Heart right ventricle (tissue), 16 donors: ENCODE measurements at places on chromosomes 1 and 21.
A peak's percentile ranks its signal among the peaks of the same experiment; 100 is the strongest.

GRCh38 chr1:101241485-101242225, 4.8 kb downstream of the S1PR1 start:
- H3K36me3 ChIP-seq: peaks cover 47% of the 10 kb centered on the region
- H3K4me1 ChIP-seq: peaks cover 58% of the 10 kb centered on the region
- peak overlapping the region; percentile 96 for H3K27ac ChIP-seq

DNA sequence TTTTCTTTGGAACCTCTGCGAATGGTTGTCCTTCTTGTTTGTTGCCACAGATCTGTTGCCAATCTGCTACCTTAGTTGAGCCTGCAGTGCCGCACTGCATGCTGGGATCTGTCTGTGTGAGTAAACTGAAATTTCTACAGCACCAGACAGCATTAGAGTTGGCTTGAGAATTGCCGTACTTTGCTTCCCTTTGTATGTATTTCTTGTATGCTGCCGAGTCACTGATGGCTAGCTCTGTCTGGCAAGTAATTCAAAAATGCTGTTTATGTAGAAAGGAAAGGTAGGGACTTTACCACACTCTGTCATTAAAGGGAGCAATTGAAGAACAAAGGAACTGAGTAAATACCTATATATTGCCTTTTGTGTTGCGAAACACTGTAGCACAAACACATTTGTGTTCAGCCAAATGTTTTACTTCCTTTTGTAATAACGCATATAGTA, 857.4 kb downstream of the USP25 start:
- no peaks in the 10 kb centered on the region for H3K36me3 ChIP-seq
- peak overlapping the region; percentile 43 for H3K4me3 ChIP-seq
- H3K27ac ChIP-seq: peak overlapping the region; percentile 73
- DNase-seq: peak; percentile 50
- no peaks in the 10 kb centered on the region for H3K27me3 ChIP-seq
- peaks cover 18% of the 10 kb centered on the region for H3K4me1 ChIP-seq

DNA sequence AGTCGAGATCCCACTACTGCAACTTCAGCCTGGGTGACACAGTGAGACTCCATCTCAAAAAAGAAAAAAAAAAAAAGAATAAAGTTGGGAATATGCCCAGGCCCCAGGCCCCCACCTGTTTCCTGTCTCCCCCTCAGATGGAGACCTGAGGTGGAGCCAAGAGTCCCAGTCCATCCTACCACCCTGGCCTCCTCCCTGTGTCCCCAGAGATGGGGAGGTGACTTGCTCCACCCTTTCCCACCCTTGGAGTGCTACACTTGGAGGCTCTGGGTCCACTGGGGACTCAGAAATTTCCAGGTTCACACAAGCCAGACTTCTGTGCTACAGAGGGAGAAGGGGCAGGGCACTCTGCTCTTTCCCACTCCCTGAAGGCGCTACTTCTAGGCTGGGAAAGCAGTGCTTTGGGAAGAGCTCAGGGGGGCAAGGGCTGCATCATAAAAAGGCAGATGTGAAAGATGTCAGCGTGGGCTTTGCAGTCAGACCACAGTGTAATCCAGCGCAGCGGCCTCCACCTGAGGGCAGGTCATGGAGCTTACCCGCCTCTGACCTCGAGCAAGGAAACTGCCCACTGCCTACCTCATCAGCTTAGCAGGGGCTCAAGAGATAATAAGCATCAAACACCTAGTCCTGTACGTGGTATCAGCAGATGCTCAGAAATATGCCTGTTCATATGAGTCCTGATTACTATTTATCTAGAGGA, 13.4 kb downstream of the TMEM63A start:
- H3K4me3 ChIP-seq: no peak overlapping the region
- DNase-seq: no peak
- H3K36me3 ChIP-seq: peaks cover 3% of the 10 kb centered on the region
- H3K27me3 ChIP-seq: no peaks in the 10 kb centered on the region
- no peaks in the 10 kb centered on the region for H3K4me1 ChIP-seq

DNA sequence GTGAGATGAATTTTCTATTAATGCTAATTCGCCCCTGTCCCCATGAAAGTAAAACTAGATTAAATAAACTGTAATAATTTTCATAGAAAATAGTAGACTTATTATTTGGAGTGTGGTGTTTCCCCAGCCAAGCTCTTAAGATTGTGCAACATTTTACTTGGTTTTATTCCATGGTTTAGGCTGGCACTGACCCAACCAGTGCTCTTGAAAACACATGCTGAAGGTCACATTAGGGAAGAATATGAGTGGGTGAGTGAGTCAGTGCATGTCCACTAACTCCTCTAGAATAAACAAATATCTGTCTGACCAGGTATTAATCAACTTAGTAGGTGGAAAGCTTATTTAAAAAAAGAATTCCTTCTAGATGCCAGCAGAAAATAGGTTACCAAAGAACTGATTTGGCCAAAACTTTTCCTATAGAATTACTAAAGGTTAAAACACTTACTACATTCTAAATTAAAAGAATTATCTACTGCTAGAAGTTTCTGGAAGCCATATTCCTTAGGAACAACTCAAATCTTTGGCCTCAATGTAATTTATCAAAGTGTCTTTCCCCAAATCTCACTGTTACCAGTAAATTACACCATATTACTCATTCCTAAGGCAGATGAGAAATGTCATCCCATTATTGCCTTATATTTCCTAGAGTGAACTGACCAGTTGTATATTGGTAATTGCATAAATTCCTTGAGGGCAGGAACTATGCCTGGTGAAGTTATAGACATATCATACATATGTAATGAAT, 89.7 kb upstream of the RGS1 start:
- H3K4me1 ChIP-seq: no peaks in the 10 kb centered on the region
- H3K27me3 ChIP-seq: no peaks in the 10 kb centered on the region
- no peak overlapping the region for H3K4me3 ChIP-seq
- H3K36me3 ChIP-seq: no peaks in the 10 kb centered on the region
- peak overlapping the region; percentile 27 for H3K27ac ChIP-seq

- H3K27me3 ChIP-seq: no peaks in the 10 kb centered on the region
- no peak overlapping the region for H3K27ac ChIP-seq
- H3K4me3 ChIP-seq: no peak overlapping the region
- H3K36me3 ChIP-seq: no peaks in the 10 kb centered on the region
- no peak for DNase-seq
- H3K4me1 ChIP-seq: peaks cover 3% of the 10 kb centered on the region
These were observed 58.7 kb upstream of the WDR26 start for GRCh38 chr1:224493269-224493668.

DNA sequence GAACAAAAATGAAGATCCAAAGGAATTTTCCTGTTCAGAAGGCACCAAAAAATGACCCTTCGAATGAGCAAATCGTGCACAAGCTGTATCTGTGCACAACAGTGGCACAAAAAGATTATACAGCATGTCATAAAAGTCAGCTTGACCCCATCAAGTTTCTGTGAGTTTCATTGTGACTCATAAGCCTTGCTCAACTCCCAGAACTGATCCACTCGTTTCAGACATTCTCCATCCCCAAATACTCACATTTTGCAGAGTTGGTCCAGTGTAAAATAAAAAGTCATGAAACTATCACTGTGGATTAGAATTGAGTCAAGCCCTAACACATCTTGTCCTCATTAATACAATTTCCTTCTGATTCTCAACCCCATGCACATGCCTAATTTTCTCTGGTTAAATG, 174.7 kb upstream of the PKN2 start:
- DNase-seq: no peak
- no peaks in the 10 kb centered on the region for H3K36me3 ChIP-seq
- no peak overlapping the region for H3K27ac ChIP-seq
- H3K27me3 ChIP-seq: no peaks in the 10 kb centered on the region
- no peak overlapping the region for H3K4me3 ChIP-seq
- no peaks in the 10 kb centered on the region for H3K4me1 ChIP-seq

GRCh38 chr21:42478504-42478903, 17.5 kb downstream of the RSPH1 start:
- H3K4me3 ChIP-seq: no peak overlapping the region
- H3K36me3 ChIP-seq: no peaks in the 10 kb centered on the region
- DNase-seq: no peak

DNA sequence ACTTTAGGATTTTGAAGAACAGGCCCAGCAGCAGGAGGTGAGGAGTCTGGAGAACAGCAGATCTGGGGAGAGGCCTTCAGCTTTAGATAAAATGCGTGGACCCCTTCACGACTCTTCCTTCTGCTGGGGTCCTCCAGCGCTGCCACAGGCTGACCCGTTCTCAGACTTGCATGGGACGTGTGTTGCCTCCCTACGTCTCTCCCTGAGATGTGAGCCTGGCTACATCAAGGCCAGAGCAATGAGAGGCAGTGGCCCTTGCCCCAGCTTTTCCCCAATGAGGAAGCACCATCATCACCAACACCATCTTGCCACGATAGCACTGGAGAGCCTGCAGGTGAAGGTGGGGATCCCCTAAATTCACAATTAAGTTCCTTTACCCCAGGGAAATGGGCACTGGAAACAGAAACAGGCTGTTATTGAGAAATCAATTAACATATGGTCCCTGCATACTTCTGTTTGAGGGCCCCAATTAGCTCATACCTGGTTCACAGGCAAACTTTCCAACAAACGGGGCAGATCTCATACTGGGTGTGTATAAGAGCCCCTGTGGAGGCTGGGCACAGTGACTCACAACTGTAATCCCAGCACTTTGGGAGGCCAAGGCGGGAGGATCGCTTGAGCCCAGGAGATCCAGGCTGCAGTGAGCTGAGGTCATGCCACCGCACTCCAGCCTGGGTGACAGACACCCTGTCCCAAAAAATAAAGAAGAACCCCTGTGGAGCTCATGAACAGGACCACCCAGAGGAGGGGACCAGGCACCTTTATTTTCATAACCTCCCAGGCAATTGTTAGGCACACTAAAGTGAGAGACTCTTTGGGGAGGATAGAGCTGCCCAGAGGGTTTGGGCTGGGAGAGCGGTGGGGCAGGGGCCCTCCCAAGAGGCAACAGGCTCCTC, 12.1 kb upstream of the ADAMTSL4 start:
- no peak overlapping the region for H3K4me3 ChIP-seq
- H3K27me3 ChIP-seq: no peaks in the 10 kb centered on the region
- H3K27ac ChIP-seq: no peak overlapping the region
- DNase-seq: no peak
- no peaks in the 10 kb centered on the region for H3K36me3 ChIP-seq

- H3K4me3 ChIP-seq: no peak overlapping the region
- H3K36me3 ChIP-seq: no peaks in the 10 kb centered on the region
- no peak overlapping the region for H3K27ac ChIP-seq
- no peak for DNase-seq
- H3K27me3 ChIP-seq: no peaks in the 10 kb centered on the region
These were observed 144.2 kb downstream of the HIVEP3 start for GRCh38 chr1:41774471-41774990.

- H3K27me3 ChIP-seq: no peaks in the 10 kb centered on the region
- no peak overlapping the region for H3K27ac ChIP-seq
- no peak overlapping the region for H3K4me3 ChIP-seq
- DNase-seq: peak; percentile 15
- H3K36me3 ChIP-seq: no peaks in the 10 kb centered on the region
These were observed 7.5 kb upstream of the RNF223 start for GRCh38 chr1:1081311-1082238.

GRCh38 chr21:24948186-24948585, 659.1 kb downstream of the MRPL39 start:
- H3K4me3 ChIP-seq: no peak overlapping the region
- no peaks in the 10 kb centered on the region for H3K27me3 ChIP-seq
- H3K36me3 ChIP-seq: no peaks in the 10 kb centered on the region
- DNase-seq: no peak
- no peaks in the 10 kb centered on the region for H3K4me1 ChIP-seq

DNA sequence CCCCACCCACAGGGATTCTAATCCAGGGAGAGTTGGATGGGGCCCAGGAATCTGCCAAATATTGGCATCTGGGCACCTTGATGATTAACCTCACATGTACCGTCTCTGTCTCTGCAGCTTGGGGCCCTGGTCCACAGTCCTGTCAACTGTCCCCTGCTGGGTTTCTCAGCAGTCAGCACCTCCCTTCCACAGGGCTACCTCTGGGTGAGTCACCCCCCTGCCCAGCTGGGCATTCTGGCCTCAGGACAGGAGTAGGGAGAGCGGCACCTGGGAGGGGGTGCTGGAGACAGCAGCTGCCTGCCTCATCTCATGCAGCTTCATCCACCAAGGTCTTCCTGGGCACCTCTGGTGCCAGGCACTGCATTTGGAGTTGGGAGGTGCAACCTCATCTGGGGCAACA, 100.6 kb upstream of the ACTL8 start:
- peaks cover 90% of the 10 kb centered on the region for H3K36me3 ChIP-seq
- DNase-seq: no peak
- H3K4me1 ChIP-seq: peaks cover 4% of the 10 kb centered on the region
- no peaks in the 10 kb centered on the region for H3K27me3 ChIP-seq
- H3K4me3 ChIP-seq: no peak overlapping the region
- no peak overlapping the region for H3K27ac ChIP-seq

GRCh38 chr1:154198756-154199562, 7.1 kb upstream of the TPM3 start:
- peaks cover 4% of the 10 kb centered on the region for H3K4me1 ChIP-seq
- no peak overlapping the region for H3K27ac ChIP-seq
- H3K4me3 ChIP-seq: no peak overlapping the region
- no peaks in the 10 kb centered on the region for H3K36me3 ChIP-seq
- no peak for DNase-seq

DNA sequence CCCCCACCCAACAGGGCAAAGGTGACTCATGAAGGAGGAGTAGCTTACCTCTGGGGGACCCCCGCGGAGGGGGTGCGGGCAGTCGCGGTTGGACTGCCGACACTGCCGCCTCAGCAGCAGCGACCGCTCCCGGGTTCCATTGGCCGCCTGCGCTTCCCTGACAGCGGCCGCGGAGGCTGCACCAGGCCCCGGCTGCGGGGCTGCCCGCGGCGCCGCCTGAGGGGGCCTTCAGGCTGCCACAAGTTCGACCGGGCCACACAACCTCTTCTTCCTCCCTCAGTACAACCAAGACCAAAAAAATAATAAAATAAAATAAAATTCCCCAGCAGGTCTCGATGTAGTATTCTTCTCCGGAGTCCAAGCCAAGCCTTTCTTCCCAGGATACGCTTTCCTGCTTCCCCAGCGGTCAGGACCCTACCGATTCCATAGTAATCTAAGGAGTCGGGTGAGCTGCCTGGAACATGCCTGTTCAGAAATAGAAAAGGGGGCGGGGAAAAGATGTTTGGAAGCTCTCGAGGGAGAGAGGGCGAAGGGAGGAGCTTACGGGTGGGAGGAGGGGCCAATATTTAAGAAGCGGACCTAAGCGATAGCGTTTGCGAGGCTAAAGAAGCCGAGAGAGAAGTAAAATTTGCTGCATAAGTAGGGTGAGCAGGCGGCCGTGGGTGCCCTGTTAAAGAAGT, at the start of gene PI4KB:
TSS of gene PI4KB (minus strand) at position 194 of the 680 bp plus-strand sequence. CDS start 10,935 bp downstream, outside the sequence.
- peak within 1 kb of the TSS; percentile 83 for H3K4me3 ChIP-seq
- peaks cover 3% of the 10 kb centered on the region for H3K36me3 ChIP-seq
- peaks cover 34% of the 10 kb centered on the region for H3K4me1 ChIP-seq
- peak; percentile 97 for DNase-seq
- no peaks in the 10 kb centered on the region for H3K27me3 ChIP-seq

- H3K27me3 ChIP-seq: no peaks in the 10 kb centered on the region
- H3K4me3 ChIP-seq: no peak overlapping the region
- peaks cover 10% of the 10 kb centered on the region for H3K4me1 ChIP-seq
- peaks cover 6% of the 10 kb centered on the region for H3K36me3 ChIP-seq
These were observed 48.6 kb downstream of the KCNAB2 start for GRCh38 chr1:6094246-6094645.

DNA sequence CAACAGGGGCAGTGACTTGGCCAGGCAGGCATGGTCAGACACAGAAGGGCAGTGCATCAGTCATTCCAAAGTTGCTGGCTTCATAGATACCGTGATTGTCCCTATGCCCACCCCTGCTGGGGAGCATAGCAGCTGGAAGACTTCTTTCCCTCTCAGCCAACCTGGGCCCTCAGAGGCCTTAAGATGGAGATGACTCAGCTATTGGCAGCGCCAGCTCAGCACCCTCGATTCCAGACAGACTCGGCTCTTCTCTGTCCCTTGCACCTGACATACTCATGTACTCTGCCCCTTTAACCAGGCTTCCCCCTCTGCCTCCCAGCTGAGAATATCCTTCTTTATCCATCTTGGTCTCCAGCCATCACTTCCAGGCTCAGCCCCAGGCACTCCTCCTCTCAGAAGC, 16.8 kb downstream of the SLAMF8 start:
- H3K27ac ChIP-seq: no peak overlapping the region
- no peak for DNase-seq
- no peaks in the 10 kb centered on the region for H3K27me3 ChIP-seq
